ENCODE measurements at places on chromosomes 1 and 21.

- DNase-seq = no peak
These were observed 5.6 kb downstream of the DDI2 start for GRCh38 chr1:15622712-15623373.

GRCh38 chr21:45146801-45147200 lies 72.4 kb downstream of the ADARB1 start:
- no peak for DNase-seq

GRCh38 chr1:2014181-2014580 lies 5.0 kb upstream of the GABRD start:
- DNase-seq = no peak

GRCh38 chr1:76613886-76614285 lies 253.4 kb upstream of the ST6GALNAC5 start:
- no peak for DNase-seq

DNA sequence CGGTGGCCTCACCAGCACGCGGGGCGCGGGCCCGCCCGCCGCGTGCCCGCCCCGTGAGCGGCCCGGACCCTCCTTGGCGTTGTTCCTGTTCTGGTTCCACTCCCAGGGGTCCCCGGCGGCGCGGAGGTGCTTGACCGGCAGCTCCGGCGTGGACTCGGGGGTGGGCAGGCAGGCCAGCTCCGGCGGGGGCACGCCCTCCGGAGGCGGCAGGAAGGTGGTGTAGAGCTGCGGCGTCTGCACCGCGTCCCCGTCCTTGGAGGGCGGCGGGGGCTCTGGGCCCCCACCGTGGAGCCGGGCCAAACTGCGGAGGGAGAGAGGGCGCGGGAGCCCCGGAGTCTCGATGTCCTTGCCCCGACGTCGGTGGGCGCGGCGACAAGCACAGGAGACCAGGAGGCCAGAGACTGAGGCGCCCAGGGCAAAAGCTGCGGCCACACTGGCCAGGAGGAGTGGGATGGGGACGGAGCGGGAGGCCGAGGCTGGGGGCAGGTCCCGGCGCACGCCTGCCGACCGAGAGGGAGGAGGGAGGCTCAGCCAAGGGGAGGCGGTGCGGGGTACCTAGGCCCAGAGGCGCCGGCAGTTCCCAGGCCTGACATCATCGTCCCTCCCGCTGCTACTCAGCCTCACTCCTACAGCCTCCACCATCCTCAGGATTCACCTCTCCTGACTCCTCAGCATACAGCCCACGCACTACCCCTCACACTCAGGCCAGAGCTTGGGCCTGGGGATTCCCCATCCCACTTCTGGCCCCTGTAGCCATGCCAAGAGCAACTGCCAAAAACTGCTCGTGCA lies 13.2 kb downstream of the SEMA6C start:
- DNase-seq = no peak

DNA sequence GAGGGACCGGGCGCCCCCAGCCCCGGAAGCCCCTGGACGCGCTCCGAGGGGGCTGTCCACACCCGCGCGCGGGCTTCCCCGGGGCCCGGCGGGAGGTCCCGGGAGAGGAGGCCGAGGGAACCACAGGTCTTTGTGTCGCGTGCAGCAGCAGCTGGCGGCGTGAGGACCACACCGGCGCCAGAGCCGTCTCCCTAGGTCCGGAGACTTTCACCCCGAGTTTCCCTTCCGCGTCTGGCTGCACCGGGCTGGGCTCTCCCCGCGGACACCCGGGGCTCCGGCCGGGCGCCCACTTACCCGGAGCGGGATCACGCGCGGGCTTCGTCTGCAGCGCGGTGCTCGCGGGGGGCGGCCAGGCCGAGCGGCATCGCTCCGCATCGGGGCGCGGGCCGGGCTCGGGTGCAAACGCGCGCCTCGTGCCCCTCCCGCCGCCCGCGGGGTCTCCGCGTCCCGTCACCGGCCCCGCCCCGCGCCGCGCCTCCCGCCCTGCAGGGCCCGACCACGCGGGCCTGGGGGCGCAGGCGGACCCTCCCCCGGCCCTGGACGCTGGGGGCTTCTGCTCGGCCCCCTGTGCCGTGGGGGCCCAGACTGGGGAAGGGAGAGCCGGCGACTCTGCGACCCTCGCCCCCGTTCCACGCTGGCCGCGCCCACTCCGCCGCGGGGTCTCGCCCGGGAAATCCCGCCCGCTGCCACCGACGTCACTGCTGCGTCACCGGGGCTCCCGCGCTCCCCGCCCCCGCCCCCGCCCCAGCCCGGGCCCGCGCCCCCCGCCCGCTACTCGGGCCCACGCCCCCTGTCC lies at the start of gene GNG4:
Gene GNG4 (minus strand): TSS at position 417 of the 796 bp plus-strand sequence. CDS start 65,946 bp downstream, outside the sequence.
- DNase-seq = peak; percentile 38

All from ELR (cell line).